ENCODE measurements at places on chromosomes 4 and X.

DNA sequence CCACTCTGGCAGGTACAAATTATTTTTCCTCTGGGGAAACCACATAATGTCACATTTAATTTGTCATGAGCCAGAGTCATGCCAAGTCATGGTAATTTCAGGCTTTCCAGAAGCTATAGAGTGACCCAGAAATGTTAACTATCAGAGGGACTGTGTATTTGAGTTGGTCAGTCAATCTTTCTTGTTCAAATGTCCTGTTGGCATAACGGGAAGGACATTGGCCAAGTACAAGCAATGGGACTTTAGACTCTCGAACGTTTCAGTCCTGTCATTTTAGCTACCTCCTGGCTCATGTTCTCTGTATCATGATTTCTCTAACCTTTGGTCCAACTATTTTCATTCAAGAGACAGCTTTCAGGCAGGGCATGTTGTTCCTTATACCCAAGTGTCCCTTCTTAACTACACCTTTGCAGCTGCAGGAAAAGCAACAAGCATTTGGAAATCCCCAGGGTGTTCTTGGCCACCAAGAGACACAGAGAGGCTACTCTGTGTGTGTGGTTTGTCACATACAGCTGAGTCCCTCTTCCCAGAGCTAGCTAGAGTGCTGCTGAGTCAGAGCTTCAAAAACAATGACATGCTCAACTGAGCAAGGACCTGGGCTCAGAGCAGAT, 142.6 kb downstream of the EGF start:
- no peak for DNase-seq

- DNase-seq = no peak
Measured at GRCh38 chr4:139817657-139818452, 152.2 kb downstream of the MGST2 start.

DNA sequence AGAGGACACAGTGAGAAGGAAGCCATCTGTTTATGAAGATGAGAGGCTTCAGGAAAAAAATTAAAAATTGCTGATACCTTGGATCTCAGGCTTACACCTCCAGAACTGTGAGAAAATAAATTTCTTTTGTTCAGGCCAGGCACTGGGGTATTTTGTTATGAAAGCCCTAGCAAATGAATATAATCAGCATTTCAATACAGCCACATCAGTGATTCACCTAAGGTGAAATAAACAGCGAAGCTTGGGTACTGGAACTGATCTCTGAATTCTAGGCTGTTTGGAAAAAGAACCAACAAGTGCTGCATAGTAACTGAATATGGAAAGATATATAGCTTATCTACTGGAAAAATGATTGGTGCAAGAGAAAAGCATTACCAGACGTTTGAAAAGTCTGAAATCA, 88.5 kb downstream of the PDS5A start:
- no peak for DNase-seq

- DNase-seq = no peak
Measured at GRCh38 chr4:140014284-140014683, 139.7 kb downstream of the MAML3 start.

- DNase-seq = no peak
Measured at GRCh38 chrX:96394598-96394997, 290.0 kb upstream of the DIAPH2 start.

DNA sequence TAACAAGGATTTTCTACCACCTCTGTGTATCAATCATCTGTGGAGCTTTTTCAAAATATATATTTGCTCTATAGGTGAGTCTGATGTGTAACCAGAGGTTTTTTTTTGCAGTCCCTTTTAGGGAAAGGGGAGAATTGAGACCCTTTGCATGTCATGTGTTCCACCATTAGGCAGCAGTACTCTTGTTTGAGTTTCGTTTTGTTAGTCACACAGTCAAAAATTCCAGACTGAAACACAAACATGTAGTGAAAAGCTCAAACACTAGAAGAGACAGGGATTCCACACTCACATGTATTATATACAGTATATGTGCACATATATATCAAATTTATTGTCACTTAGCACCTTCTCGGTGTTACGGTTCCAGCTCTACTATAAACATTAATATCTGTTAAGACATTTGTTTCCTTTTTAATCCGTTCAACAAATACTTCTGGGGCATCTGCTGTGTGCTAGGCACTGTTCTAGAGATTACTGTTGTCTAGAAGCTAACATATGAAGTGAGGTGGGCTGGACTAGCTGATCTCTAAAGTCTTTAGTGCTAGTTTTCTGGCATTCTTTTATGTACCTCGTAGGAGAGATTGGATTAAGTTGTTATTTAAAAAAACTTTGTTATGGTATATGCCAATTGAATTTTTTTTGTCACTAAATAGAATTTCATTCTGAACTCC, 5.5 kb downstream of the USP9X start:
- DNase-seq = no peak

DNA sequence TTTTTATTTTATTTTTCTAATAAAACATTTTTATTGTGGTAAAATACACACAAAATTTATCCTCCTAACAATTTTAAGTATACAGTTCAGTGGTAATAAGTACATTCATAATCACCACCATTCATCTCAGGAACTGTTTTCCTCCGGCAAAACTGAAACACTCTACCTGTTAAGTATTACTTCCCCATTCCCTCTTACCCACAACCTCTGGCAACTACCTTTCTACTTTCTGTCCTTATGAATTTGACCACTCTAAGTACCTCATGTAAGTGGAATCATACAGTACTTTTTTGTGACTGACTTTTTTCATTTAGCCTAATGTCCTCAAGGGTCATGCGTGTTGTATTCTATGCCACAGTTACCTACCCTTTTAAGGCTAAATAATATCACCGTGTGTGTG, 21.1 kb upstream of the HSFX4 start:
- DNase-seq = no peak

DNA sequence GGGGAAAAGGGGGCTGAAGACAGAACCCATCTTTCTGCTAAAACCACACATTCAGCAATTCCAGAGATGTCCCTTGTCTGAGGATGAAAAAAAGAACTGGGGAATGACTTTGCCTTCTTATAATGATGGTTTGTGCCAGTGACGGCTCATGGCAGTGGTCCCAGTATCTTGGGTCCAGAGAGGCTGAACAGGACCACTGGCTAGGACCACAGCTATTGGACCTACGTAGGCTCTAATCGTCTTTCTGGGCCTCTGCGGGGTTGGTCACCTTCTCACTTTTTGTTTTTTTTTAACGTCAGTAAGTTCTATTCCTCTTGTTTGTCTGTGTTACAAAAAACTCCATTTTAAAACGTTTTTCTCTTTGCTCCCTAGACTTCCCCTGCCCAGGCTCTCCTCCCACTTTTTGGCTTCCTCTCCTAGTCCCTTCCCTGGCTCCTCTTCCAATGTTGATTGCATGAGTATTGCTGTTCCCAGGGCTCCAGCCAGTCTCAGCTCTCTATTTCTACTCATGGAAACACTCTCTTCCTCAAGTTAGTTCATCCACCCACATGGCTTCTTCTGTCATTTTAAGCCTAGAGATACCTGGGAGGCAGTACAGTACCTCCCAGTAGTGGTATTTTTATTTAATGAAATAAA, 52.6 kb upstream of the STX18 start:
- DNase-seq = no peak

- no peak for DNase-seq
Measured at GRCh38 chrX:40389555-40389954, 191.2 kb upstream of the ATP6AP2 start.

DNA sequence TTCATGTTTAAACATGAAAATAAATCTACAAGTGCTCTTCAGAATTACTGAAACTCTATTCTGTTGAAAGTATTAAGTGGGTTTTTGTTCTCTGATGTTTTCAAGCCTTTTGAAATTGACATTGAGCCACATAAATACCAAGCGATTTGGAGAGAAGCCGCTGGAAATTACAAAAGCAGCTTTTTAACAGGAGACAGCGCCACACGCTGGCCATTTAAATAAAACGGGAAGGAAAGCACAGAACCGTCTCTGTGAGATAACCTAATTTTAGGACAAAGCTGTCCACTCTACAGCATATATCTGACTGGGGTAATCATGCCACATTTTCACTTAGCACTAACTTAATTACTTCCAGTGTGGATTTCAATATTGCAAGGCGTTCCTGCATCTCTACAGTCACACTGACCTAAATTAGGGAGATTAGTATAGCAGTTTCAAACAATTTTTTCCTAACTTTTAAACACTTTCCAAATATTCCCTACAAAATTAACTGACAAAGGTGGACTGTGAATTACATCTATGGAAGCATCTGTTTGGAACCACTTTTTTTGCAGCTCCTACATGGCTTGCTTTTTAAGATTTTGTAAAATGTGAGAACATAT, 6.8 kb upstream of the ANOS1 start:
- peak; percentile 24 for DNase-seq

Data from CD4-positive, alpha-beta T cell treated with Interleukin-12 subunit alpha and Interleukin-12 subunit beta, for 1 hour (primary cell).